ENCODE measurements at places on chromosomes 4 and X. TPM values are rescaled to one million over a fixed set of nuclear protein-coding genes. Genes with fewer than 3 reads are reported as not detected.

MUC7 gene
- not detected for polyA plus RNA-seq

HOPX gene
- 6.5 TPM for polyA plus RNA-seq

- DNase-seq = no peak
Measured at GRCh38 chr4:7166981-7167700, 25.2 kb upstream of the SORCS2 start.

DNA sequence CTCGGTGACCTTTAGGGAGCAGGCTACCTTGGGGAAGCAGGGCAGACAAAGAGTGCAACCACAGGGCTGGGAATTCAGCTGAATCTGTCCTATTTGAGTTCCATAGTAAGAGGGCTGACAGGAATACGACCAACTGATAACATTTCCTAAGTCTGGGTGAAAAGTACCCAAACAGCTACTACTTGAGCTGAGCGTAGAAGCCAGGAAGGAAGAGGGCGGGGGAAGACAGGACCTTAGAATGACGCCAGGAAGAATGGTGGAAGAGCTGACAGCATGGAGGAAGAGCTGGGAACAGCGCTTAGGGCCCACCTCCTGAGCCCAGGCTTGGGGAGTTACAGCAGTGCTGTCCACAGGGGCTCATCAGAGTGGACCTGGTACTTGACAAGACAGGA lies 14.4 kb downstream of the MECP2 start:
- no peak for DNase-seq

- DNase-seq = no peak
Measured at GRCh38 chrX:133215747-133216146, 2.4 kb downstream of the TFDP3 start.
